ENCODE measurements at places on chromosomes 1 and 21. TPM values are rescaled to one million over a fixed set of nuclear protein-coding genes. Genes with fewer than 3 reads are reported as not detected.

Gene KIAA0040
- 0.15 TPM for polyA plus RNA-seq

DNA sequence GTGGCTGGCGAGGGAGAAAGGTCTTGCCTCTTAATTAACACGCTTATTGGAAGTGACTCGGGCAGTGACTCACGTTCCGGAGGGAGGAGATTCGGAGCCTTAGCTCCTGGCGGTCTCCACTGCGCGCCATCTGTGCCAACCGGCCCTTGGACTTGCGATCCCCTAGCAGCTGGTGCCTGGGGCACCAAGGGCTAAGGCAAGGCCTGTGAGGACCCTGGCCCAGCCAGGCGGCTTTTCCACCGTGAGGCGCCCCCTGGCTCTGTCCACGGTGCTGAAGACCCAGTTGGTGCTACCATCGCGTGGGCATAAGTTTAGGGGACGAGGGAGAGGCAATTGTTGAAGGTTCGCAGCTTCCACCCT is 1.3 kb upstream of the SYT6 start:
- H3K27ac ChIP-seq = no peak overlapping the region
- DNase-seq = peak; percentile 58

GRCh38 chr1:24164004-24164403 is 21.1 kb upstream of the IL22RA1 start:
- H3K4me1 ChIP-seq = peaks cover 11% of the 10 kb centered on the region
- peaks cover 5% of the 10 kb centered on the region for H3K27me3 ChIP-seq
- DNase-seq = no peak
- no peaks in the 10 kb centered on the region for H3K36me3 ChIP-seq

- DNase-seq = no peak
- H3K36me3 ChIP-seq = peaks cover 11% of the 10 kb centered on the region
- no peak overlapping the region for H3K27ac ChIP-seq
- no peaks in the 10 kb centered on the region for H3K27me3 ChIP-seq
These were observed 26.2 kb downstream of the KIF1B start for GRCh38 chr1:10236405-10237156.

DNA sequence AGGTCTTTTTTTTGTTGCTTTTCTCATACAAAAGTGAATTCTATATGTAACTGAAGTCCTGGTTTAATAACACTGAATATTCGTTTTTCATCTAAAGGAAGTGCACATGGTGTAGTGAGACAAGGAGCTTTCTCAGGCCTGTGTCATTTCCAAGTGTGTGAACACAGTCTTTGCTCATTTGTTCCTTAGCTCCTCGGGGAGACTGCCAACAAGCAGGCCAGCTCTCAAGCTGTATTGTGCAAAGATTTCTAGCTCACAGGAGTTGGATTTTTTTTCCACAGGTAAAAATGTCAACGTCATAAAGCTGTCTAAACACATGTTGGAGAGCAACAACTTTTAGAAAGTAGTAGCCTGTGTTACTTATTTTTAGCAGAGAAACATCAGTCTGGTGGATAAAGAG is 87.8 kb upstream of the S1PR1 start:
- H3K4me3 ChIP-seq = no peak overlapping the region
- no peak overlapping the region for H3K27ac ChIP-seq
- no peaks in the 10 kb centered on the region for H3K4me1 ChIP-seq
- DNase-seq = no peak

Measured in SK-N-SH (cell line).